ENCODE measurements at places on chromosomes 2 and 18. TPM values are rescaled to one million over a fixed set of nuclear protein-coding genes. Genes with fewer than 3 reads are reported as not detected.

MOGAT1 gene
- 2.5 TPM for total RNA-seq

MRPL30 gene
- total RNA-seq = 35.0 TPM

REG3A gene
- total RNA-seq = not detected

EPHA4 gene
- 51.2 TPM for total RNA-seq

BCL11A gene
- total RNA-seq = 30.9 TPM

GAD1 gene
- total RNA-seq = 3.2 TPM

GTF2A1L gene
- total RNA-seq = 1.5 TPM

CNOT11 gene
- 13.6 TPM for total RNA-seq

CHCHD5 gene
- total RNA-seq = 6.3 TPM

SNX17 gene
- 53.7 TPM for total RNA-seq

NOSTRIN gene
- 9.4 TPM for total RNA-seq

ABCG8 gene
- under 0.01 TPM for total RNA-seq

MAL gene
- total RNA-seq = 2.4 TPM

GYPC gene
- 102 TPM for total RNA-seq

IL1F10 gene
- total RNA-seq = 2.7 TPM

SLC19A3 gene
- 18.3 TPM for total RNA-seq

CFAP65 gene
- total RNA-seq = not detected

RAMP1 gene
- total RNA-seq = 12.5 TPM

CCDC74B gene
- 3.1 TPM for total RNA-seq

CELF4 gene
- total RNA-seq = 0.69 TPM

RESP18 gene
- total RNA-seq = not detected

TMSB10 gene
- 2,067 TPM for total RNA-seq

BMPR2 gene
- 37.9 TPM for total RNA-seq

ANKRD29 gene
- total RNA-seq = 6.1 TPM

DIPK1C gene
- 2.4 TPM for total RNA-seq

SPP2 gene
- total RNA-seq = not detected

MAP4K4 gene
- total RNA-seq = 78.7 TPM

AQP12B gene
- total RNA-seq = not detected

RNU2-63P gene
- not detected for total RNA-seq

OTOF gene
- total RNA-seq = 0.69 TPM

EIF4E2 gene
- total RNA-seq = 50.6 TPM

SCN1A gene
- 0.10 TPM for total RNA-seq

DCDC2C gene
- total RNA-seq = 0.20 TPM

CYB5A gene
- 82.0 TPM for total RNA-seq

ABCG5 gene
- total RNA-seq = not detected

SERPINB13 gene
- 21.2 TPM for total RNA-seq

LYG2 gene
- 16.5 TPM for total RNA-seq

ADAM23 gene
- total RNA-seq = 3.1 TPM

FEV gene
- total RNA-seq = not detected

PROKR1 gene
- 0.10 TPM for total RNA-seq

CHRNG gene
- 1.6 TPM for total RNA-seq

PCARE gene
- 0.10 TPM for total RNA-seq

CXCR1 gene
- total RNA-seq = 2.1 TPM

GCG gene
- not detected for total RNA-seq

MALL gene
- 7.1 TPM for total RNA-seq

BCL2 gene
- total RNA-seq = 32.2 TPM

CIB4 gene
- not detected for total RNA-seq

CENPA gene
- 4.1 TPM for total RNA-seq

SULT1C2 gene
- total RNA-seq = 1.5 TPM

C18orf54 gene
- total RNA-seq = 6.1 TPM

TMEM169 gene
- 0.69 TPM for total RNA-seq

TXNL4A gene
- total RNA-seq = 22.9 TPM

CDH19 gene
- total RNA-seq = 4.5 TPM

ANKRD62 gene
- not detected for total RNA-seq

DSG4 gene
- total RNA-seq = 12.5 TPM

UGT1A4 gene
- total RNA-seq = not detected

MC4R gene
- total RNA-seq = not detected

HOXD3 gene
- total RNA-seq = 9.7 TPM

USP37 gene
- 19.9 TPM for total RNA-seq

Data from skin of body (tissue), 3 donors.